ENCODE measurements at places on chromosomes 6 and 20.

DNA sequence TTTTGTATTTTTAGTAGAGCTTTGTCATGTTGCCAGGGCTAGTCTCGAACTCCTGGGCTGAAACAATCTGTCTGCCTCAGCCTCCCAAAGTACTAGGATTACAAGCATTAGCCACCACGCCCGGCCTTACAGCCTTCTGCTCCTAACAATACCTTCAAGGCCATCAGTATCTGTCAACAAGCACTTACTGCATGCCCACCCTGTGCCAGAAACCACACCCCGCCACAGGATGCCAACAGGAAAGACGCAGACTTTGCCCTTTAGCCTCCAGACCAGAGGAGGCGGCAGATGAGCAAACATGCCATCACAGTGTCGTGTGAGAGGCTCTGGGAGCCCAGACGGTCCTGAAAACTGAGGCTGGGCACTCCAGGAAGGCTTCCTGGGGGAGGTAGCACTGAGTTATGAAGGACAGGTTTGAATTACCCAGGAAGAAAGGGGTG is 34.7 kb upstream of the TGM3 start:
- DNase-seq, result no peak

GRCh38 chr6:44672086-44672485 is 284.6 kb downstream of the CDC5L start:
- DNase-seq, result no peak

DNA sequence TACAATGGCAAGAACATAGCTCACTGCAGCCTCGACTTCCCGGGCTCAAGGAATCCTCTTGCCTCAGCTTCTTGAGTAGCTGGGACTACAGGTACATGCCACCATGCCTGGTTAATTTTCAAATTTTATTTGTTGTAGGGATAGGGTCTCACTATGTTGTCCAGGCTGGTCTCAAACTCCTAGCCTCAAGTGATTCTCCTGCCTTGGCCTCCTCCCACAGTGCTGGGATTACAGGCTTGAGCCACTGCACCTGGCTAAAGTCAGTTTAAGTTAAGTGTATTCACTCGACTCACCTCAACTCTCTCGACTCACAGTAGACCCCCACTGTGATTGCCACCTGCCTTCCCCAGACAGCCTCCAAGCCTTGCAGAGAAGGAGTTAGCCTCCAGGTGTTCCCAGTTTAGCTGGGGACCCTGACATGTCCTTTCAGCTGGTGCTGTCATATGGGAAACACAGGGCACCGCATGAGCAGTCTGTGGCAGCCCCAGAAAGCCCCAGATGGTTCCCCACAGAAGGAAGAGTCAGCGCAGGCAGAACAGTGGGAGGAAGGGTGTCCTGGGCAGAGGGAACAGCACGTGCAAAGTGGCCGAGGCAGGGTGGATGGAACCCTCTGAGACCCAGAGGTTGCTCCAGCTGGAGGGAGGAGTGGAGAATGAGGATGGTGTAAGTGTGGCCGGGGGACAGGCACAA is 40.4 kb downstream of the CEBPB start:
- no peak for DNase-seq

- peak; percentile 98 for DNase-seq
Observed at GRCh38 chr20:48983423-48984400, 62.2 kb downstream of the ARFGEF2 start.

GRCh38 chr6:76330031-76330430 is 257.6 kb upstream of the IMPG1 start:
- DNase-seq, result no peak

GRCh38 chr6:75167325-75167724 is 38.5 kb downstream of the COL12A1 start:
- DNase-seq, result no peak

DNA sequence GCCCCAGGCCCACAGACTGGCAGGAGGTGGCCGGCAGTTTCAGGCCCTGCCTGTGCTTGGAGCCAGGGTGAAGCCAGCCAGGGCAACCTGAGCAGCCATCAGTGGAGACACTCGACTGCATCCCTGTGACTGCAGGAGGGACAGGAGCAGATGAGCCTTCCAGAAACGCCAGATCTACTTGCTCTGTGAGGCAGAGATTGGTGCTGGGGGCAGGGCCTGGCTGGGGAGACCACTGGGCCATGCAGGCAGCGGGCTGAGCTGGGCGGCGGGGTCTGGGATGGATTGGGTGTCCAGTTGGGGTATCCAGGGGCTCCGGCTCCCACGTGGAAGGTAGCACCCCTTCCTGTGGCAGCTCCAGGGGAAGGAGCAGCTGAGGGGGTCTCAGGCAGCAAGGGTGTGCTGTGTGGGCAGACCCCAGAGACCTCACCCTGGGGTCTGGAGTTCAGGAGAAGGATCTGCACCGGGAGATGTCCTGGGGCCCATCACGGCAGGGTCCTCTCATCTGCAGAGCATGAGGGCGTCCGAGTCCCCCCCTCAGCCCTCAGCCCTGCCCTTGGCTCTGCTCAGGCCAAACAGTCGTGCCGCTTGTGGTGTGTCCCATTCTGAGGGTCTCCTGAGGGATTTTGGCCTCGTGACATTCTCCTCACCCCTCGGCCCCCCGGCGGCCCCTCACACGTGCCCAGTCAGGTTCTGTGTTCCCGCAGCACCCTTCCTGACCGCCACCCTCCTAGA is 334.9 kb downstream of the TAF4 start:
- DNase-seq, result no peak

DNA sequence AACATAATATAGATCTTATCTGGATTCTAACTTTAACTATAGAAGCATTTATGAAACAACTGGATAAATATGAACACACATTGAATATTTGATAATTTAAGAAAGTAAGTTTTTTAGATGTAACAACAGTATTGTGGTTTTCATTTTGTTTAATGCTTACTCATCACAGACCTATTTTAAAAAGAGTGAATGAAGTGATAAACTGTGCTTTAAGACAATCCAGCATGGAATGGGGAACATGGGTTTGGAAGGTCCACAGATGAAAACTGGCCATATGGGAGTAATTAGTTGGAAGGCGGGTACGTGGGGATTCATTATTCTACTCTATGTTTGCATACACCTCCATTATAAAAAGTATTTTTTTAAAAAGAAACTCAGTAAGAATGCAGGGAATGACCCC is 21.2 kb downstream of the EPB41L2 start:
- no peak for DNase-seq

GRCh38 chr6:105880030-105880492 is 206.1 kb upstream of the PRDM1 start:
- no peak for DNase-seq

GRCh38 chr6:149929422-149929821 is 6.5 kb upstream of the RAET1G start:
- peak; percentile 40 for DNase-seq

GRCh38 chr6:20717743-20718142 is 183.5 kb downstream of the CDKAL1 start:
- DNase-seq, result no peak

- peak; percentile 70 for DNase-seq
Observed at GRCh38 chr6:11772109-11772825, 6.3 kb downstream of the ADTRP start.
